ENCODE measurements at places on chromosomes 4 and X.

DNA sequence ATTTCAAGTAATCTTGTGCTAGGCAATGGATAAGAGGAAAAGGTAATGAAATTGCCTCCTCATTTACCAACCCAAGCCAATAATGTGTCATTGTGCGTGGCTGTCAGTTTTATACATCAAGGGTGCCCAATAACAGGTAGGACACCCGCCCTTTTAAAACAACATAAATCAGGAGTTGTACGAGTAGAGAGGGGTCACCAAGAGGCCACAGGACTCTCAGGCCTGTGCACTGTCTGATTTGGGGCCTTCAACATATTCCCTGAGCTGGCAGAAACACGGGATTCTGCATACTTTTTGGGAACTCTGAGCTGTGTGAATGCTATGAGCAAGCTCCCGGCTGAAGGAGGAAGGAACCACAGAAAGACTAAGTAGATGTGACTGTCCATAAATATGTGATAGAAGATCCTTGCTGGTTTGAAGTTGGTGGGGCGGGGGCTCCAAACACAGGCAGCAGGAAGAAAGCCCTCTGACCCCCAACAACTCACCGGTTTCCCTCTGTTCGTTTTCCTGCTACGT, 82.7 kb upstream of the MAML3 start:
- no peak for DNase-seq

DNA sequence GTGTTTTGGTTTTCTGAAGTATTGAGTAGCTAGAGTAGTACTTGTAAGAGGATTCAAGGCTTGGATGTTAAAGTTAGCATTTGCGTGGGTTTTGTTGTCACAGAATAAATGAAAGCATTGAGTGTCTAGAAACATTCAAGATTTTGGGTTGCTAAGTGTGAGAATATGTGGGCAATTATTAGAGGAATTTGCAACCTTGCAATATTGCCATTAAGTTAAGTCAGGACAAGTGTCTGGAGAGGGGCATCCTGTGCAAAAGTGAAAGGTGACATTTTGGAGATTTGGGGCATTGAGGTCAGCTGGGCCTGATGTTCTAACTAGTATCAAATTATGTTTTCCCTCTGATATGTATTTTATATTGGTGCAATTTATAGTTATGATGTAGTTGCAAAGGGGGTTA, 533.9 kb upstream of the GRID2 start:
- DNase-seq: no peak

- no peak for DNase-seq
These were observed 181.7 kb downstream of the MAML3 start for GRCh38 chr4:139972305-139972704.

DNA sequence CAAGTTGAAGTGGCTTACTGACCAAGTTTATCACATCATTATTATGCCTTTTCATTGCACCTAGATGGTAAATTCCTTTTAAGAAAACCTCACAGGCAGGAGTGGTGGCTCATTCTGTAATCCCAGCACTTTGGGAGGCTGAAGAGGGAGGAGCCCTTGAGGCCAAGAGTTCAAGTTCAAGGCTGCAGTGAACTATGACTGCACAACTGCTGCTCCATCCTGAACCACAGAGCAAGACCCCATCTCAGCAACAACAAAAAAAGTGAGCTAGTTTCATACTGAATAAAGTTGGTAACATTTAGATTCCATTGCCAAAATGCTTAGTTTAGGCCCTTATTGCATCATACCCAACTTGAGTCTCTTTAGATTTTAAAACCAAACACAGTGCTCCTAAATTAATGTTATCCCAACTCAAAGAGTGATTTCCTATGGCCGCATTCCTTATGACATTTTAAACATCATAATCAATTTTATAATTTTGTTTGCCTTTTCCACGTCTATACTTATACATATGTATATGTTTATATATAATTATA, 36.0 kb downstream of the PDS5A start:
- no peak for DNase-seq

- DNase-seq: peak; percentile 44
These were observed 41.3 kb upstream of the ATP6AP2 start for GRCh38 chrX:40539214-40540142.

- no peak for DNase-seq
These were observed 4.9 kb downstream of the CRLF2 start for GRCh38 chrX:1207496-1208025.

GRCh38 chrX:131745942-131746489, 202.1 kb downstream of the OR13H1 start:
- DNase-seq: no peak

- DNase-seq: no peak
These were observed 148.3 kb downstream of the STOX2 start for GRCh38 chr4:184053434-184053833.

DNA sequence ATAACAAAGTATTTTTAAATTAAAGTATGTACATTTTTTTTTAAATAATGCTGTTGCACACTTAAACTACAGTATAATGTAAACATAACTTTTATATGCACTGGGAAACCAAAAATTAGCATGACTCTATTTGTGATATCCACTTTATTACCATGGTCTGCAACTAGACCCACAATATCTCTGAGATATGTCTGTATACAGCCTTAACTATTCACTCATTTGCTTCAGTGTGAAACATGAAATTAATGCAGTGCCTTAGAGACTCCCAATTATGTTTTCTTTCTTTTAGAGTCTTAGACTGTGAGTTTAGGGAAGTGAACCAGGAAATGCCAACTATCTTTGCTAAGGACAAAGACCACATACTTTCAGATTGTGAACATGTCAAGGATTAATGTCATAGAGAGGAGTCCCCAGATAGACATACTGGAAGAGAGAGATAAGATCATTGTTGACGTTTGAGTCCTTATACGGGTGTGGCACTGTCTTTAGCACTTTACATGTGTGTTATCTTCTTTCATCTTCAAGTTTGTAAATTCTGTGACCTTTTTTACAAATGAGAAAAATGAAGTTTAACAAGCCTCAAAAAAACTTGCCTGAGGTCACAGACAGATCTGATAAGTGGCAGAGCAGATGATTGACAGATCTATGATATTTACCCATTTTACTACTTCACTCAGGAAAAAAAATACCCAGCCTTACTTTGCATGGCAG, 23.2 kb downstream of the CXorf58 start:
- no peak for DNase-seq

DNA sequence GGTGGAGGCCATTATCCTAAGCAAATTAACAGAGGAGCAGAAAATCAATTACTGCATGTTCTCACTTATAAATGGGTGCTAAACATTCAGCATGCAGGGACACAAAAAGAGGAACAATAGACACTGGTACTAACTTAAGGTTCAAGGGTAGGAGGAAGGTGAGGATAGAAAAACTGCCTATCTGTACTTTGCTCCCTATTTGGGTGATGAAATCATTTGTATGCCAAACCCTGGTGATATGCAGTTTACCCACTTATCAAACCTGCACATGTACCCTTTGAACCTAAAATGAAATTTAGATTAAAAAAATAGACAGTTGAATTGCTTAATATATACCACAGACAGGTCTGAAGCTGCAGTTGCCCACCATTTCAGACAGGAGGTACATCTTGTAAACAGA, 143.3 kb upstream of the KLHL4 start:
- no peak for DNase-seq

GRCh38 chr4:2462218-2462991, 6.5 kb upstream of the RNF4 start:
- DNase-seq: peak; percentile 32

DNA sequence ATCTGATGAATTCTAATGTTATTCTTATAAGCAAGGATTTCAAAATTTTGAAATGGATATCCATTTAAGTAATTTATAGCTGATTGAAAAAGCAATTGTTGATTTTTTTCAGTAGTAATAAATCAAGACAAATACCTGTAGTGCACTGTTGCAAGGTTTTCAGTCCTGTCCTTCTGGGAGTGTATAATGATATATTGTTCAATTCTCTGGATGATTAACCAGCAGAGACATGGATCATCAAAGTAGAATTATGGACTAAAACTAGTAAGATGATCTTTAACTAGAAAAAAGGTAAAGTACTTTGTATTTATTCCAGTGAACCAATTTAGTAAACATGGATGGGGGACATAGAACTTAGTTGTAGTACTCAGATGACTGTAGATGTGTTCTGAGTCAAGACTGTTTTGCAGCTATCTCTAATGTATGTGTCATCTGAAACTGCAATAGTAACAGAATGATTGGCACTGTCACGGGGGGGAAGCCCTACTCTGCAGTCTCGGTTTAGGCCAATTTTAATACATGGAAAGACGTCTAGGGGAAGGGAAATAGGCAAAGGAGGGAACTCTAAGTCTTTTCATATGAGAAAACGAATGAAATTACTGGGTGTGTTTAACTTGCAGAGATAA, 121.9 kb downstream of the GLRA3 start:
- DNase-seq: no peak

- no peak for DNase-seq
These were observed at the start of gene ING2 for GRCh38 chr4:183504930-183505610. ING2 (plus strand) TSS chr4:183505058; CDS start chr4:183505196, 138 bp downstream.

DNA sequence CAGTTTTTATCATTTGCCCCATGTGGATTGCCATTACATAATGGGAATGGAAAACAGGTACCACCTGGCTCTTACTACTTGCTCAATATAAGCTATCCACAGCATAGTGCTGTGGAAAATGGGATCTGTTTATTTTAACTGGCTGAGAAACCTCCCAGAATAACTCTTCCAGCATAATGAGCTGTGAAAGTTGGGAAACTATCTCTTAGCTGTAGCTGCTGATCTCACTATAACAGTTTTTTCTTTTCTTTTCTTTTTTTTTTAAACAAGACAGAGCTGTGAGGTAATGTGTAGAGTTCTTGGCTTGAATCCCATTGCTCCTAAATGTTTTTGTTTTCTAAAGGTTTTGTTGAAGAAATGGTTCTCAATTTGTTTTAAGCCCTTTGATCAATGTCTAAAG, 988.3 kb downstream of the PCDH19 start:
- DNase-seq: no peak

GRCh38 chrX:6227453-6227835, 1.2 kb downstream of the NLGN4X start:
- no peak for DNase-seq

GRCh38 chrX:149531599-149531998, 9.2 kb upstream of the EOLA1 start:
- no peak for DNase-seq

DNA sequence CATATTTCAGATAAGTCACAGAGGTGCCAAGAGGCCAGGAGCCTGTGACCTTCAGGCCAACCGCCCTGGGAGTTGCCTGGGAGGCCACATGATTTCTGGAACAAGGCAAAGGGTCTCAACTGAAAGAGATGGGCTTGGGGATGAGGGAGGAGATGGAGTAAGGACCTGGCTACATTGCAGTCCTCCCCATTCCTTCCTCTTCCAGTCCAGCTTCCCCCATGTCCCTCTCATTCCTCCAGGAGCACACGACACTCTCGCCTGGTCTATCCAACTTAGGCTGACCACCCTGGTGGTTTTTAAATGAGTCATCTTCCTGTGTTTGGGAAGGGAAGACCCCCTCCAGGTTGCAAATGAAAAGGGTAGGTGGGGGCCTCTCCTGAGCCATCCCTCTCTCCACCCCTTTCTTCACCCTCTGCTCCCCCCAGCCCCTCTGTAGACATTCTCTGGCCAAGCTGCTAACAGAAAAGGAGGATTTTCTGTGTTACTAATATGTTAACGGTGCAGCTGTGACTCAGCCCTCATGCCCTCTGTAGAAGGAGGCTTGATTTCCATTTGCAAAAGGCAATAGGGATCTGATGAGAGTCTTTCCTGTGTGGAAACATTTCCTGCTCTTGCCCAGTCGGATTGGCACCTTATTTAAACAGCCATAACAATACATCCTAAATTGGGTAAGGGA, 79.2 kb downstream of the RTL5 start:
- DNase-seq: no peak

DNA sequence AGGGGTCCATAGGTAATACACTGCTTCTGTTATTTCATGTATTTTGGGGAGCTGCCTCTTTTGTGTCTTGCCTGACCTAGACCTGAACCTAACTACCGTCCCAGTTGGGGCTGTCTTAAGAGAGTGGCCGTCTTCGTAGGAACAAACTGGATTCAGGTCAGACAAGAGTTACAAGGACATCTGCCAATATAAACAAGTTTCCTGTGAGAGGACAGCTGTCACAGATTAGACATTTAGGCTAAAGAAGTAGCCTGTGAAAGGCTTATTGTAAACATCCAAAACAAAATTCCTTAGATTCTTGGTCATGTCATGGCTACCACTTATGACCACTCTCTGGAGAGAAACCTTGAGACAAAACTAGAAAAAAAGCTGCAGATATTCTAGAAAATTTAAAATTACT, 797.6 kb upstream of the AADAT start:
- no peak for DNase-seq

DNA sequence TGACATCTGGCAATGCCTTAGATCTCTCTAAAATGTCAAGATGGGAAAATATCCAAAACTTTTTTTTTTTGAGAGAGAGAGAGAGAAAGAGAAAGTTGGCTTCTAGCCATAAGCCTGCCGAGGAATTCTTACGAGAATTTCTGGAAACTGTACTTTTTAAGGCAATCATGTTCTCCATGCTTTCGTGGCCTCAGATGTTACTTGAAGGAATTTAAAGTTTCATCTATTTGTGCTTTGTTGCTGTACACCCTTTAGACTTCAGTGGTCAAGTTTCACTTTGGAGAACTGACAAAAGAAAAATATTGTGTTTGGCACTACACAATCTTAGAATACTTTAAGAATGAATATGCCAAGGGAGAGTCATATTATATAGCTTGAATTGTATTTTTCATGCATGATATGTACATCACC, 53.9 kb downstream of the FAT4 start:
- no peak for DNase-seq

DNA sequence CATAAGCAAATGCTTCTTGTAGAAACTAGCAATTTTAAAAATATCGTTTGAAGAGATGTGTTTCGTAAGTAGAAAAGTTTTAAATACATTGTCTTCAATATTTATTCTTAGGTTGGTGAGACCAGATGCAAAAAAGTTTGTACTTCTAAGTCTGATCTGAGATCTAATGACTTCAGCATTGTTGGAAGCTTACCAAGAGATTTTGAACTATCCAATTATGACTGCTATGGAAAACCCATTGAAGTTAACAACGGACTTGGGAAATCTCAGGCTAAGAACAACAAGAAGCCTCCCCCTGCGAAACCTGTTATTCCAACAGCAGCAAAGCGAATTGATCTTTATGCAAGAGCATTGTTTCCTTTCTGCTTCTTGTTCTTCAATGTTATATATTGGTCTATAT, 50.2 kb upstream of the GRIA2 start:
- DNase-seq: no peak

- DNase-seq: no peak
These were observed 197.1 kb downstream of the RASL11B start for GRCh38 chr4:53059256-53059655.

DNA sequence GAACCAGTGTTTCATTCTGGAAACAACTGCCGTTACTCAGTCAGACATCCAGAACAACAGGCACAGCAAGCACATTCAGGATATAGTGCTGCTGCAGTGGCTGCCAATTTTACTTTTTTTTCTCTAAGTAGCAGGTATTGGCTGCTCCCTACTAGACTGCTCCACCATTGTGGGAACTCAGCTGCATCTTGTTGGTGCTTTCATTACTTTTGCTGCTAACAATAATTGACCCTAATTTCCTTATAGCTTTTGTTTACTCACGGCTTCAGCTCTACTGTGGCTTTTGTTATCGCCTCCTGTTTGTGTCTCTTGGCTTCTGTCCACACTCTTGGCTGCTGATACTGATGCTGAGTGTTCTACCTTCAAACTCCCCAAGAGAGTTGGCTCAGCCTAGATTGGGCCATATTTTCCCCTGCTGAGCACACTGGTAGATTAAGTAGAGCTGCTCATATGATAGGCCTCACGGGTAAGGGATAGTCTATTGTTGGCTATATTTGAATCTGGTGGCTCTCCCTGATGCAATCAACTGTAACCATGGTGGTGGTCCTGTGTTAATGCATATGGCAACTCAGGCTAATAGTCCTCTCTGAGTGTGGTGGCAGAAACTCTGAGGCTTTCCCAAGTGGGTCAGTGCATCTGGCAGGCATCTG, 44.5 kb upstream of the IL2 start:
- DNase-seq: no peak
